H7 (cell line): ENCODE measurements at places on chromosomes 7 and 10. TPM values are rescaled to one million over a fixed set of nuclear protein-coding genes. Genes with fewer than 3 reads are reported as not detected.
A peak's percentile ranks its signal among the peaks of the same experiment; 100 is the strongest.

DNA sequence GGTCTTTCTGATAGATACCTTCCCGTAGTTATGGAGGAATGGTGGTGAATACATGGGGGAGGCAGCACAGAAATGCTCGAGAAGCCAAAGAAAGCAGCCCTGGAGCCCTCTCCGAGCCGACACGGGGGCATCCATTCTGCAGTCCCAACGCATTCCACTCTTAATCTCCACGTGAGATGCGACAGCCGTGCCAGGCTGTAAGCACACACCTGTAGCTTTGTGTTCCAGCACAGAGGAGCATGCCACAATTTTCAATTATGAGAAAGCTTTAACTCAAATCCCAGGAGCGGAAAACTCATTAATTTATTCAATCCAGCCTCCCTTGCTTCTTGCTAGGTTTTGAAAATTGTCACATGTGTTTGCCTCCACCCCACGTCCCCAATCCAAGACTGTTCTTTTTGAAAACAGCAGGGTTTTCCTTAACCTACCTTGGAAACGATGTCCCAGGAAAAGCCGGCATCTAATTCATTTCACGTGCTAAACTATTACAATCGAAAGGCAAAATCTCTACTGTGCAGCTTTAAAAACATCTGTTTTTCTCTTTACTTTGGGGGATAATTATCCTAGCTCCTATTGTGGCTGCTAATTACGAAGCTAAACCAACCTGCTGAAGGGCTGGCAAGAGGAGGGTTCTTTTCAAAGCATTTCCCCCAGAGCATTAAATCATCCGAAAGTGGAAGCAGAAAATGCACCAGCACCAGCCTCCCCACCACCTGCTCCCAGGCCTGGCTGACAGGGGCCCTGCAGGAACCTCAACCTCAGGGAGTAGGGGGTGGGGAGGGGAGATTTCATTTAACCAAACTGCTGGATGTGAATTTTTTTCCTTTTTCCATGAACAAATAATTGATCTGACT lies 56.0 kb upstream of the CHST15 start:
- DNase-seq: peak; percentile 68

- no peak for DNase-seq
These were observed 281.6 kb upstream of the KLF14 start for GRCh38 chr7:131015657-131015958.

- peak; percentile 44 for DNase-seq
These were observed 59.6 kb upstream of the GNA12 start for GRCh38 chr7:2903682-2904162.

DNA sequence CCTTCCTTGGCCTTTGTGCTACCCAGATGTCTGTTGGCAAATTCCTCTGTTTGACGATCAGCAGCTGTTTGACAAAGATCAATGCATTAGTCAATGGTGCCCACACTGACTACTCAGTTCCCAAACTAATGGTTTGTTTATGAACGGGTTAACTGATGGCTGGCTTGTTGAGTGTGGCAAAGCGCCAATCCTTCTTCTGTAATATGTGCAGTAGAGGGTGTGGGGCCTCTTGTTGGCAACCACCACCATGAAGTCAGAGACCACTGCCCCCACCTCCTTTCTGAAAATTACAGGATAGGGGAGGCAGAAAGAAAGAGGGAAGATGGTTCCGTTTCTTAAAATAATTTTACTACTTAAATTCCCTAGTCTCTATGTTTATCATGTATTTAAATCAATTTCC lies 2.6 kb upstream of the PLCE1 start:
- no peak for DNase-seq

GRCh38 chr7:157139810-157140510 lies 1.2 kb downstream of the UBE3C start:
- no peak for DNase-seq

- no peak for DNase-seq
These were observed 209.1 kb downstream of the PHF14 start for GRCh38 chr7:11182736-11183135.

- DNase-seq: no peak
These were observed 278.9 kb downstream of the HPSE2 start for GRCh38 chr10:98956576-98957260.

GRCh38 chr7:27994639-27995038 lies 186.0 kb downstream of the JAZF1 start:
- no peak for DNase-seq

DNA sequence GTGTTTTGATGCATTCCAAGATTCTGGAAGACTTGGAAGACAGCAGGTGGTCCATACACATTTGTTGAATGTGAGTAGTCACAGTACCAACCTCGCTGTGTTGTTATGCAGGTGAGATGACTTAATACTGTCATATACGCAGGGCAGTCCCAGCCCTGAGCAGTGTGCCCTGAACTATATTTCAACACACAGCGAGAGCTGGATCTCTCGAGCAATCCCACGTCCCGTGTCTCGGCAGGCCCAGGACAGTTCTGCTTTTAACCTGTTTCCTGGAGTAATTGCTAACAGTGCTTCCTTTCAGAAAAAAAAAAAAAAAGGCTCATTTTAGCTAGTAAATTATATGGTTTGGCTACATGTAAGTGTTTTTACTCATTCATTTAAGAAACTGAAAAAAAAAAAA lies 179.7 kb downstream of the PRKCQ start:
- no peak for DNase-seq

GRCh38 chr7:107277331-107277730 lies 108.5 kb downstream of the HBP1 start:
- DNase-seq: no peak

DNA sequence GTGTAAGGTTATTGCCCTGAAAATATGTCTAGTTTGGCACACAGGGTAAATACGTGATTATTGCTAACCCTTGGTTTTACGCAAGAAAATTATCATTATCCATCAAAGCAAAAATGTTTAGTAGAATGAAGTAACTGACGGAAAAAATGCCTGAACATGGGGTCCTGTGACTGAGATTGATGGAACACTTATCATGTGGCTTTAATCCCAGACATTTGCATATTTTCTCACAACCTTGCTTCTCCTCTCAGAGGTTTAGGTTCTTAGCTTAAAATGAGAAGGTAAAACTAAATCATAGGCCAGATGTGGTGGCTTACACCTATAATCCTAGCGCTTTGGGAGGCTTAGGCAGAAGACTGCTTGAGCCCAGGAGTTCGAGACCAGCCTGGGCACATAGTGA lies 1010.7 kb downstream of the LRMDA start:
- DNase-seq: no peak

DNA sequence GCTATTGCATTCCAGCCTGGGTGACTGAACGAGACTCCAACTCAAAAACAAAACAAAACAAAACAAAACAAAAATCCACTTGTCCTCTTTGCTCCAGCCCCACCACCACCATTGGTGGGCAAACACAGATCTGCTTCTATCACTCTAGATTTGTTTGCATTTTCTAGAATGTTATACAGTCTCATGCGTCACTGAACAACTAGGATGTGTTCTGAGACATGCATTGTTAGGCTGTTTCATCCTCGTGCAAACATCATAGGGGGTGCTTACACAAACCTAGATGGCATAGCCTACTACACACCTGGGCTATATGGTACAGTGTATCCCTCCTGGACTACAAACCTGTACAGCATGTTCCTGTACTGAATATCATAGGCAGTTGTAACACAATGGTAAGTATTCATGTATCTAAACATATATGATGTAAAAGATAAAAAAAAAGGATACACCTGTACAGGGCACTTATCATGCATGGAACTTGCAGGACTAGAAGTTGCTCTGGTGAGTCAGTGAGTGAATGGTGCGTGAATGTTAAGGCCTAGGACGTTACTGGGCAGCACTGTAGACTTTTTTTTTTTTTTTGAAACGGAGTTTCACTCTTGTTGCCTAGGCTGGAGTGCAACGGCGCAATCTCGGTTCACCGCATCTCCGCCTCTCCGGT lies 45.3 kb downstream of the BTBD16 start:
- no peak for DNase-seq

DNA sequence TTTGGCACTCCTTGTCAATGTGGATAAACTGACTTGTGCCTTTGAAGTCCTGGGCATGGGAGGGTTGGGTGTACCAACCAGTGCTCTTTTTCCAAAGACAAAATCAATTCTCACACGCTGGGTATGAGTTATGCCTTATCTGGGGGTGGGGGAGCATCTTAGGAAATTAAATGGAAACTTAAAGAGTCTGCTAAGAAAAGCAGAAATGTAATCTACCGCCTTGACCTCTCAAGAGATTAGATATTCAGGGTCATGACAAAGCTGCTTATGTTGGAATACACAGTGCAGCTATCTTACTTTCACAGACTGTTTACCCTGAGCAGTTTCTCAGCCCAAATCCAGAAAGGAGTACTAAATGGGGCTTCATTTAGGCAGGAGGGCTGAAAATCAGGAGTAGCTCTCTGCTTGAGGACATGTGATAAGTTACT lies 2.6 kb downstream of the MEST start:
- no peak for DNase-seq

DNA sequence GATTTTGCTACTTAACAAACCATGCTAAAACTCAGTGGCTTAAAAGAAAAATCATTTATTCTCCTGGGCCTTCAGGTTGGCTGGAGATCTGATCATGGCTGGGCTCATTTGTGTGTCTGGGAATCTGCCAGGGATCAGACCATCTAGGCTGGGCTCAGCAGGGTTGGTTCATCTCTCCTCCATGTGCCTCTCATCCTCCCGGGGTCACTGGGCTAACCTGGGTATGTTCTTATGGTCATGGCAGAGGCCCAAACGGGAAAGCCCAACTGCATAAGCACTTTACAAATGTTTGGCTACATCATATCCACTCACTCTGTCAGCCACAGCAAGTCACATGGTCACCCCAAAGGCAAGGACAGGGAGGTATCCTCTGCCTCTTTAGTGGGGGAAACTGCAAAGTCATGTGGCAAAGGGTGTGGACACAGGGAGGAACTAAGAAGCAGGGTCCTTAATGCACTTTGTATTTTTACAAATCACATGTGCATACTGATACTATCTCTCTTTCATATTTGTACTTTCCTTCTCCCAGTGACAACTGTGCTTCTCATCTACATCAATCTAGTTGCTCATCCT lies 231.4 kb downstream of the BUB3 start:
- no peak for DNase-seq

GRCh38 chr10:61406242-61406641 lies 46.9 kb downstream of the TMEM26 start:
- no peak for DNase-seq

DNA sequence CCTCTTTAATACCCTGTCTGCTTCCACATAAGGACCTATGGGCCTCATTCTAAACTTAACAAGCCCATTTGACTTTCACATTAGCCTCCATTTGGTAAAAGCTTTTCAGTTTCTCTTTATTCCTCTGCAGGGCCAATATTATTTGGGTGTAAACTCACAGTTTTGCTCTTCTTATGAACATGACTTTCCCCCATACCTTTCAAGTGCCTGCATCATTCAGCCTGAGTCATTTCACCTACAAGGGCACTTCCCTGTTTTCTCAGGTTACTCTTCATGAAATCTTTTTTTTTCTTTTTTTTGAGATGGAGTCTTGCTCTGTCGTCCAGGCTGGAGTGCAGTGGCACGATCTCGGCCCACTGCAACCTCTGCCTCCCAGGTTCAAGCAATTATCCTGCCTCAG lies 1258.1 kb upstream of the CELF2 start:
- DNase-seq: no peak

GRCh38 chr10:104072786-104073185 lies 12.9 kb downstream of the COL17A1 start:
- peak; percentile 0 for DNase-seq

GRCh38 chr10:73501651-73502050 lies 5.8 kb upstream of the PPP3CB start:
- DNase-seq: no peak

GRCh38 chr10:4215963-4216575 lies 431.1 kb upstream of the KLF6 start:
- no peak for DNase-seq

The NPFFR1 gene
- total RNA-seq: not detected in 2 replicates

The UTF1 gene
- total RNA-seq: 8.8 and 13.4 TPM in 2 replicates

The PARP12 gene
- 5.0 and 6.6 TPM in 2 replicates for total RNA-seq

The IL15RA gene
- total RNA-seq: 1.1 and 2.0 TPM in 2 replicates

The OR2A7 gene
- total RNA-seq: 2.0 TPM in 2 replicates

The ASAH2B gene
- 3.4 and 4.1 TPM in 2 replicates for total RNA-seq
